ACHN (cell line): ENCODE measurements at places on chromosomes 2 and 18.

- DNase-seq, result no peak
Observed at GRCh38 chr2:143148757-143149156, 19.5 kb downstream of the ARHGAP15 start.

DNA sequence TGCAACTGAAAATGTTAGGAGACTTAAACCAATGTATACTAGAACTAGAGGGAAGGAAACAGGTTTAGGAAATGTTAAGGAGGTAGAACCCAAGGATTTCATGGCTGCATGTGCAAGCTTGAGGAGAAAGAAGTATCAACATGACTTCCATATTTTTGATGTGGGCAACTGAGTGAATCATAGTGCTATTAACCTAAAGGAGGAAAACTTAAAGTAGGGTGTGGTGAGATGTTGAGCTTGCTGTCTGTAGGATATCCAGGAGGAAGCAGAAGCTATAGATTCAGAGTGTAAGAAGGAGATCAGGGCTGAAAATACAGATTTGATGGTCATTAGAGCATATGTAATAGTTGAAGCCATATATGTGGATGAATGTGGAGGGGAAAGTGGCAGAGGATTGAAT, 31.5 kb downstream of the NDC80 start:
- DNase-seq, result no peak

GRCh38 chr2:219291394-219291793, 12.2 kb downstream of the DNAJB2 start:
- DNase-seq, result no peak

DNA sequence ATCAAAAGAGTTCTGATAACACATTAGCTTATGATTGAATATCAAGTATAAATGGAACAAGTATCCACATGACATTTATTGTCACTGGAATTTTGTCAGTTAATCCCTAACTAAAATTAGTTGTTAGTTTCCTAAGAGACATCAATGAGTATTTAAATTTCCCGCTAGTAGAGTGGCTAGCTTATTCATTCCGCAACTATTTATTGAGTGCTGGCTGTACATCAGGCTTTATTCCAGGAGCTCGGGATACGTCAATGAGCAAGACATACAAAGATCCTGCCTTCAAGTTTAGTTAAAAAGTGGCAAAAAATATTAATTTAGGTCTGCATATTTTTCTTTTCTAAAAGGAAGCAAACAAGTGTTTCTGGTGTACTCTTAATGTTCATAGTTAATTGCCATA, 59.3 kb downstream of the PRKRA start:
- DNase-seq, result no peak

DNA sequence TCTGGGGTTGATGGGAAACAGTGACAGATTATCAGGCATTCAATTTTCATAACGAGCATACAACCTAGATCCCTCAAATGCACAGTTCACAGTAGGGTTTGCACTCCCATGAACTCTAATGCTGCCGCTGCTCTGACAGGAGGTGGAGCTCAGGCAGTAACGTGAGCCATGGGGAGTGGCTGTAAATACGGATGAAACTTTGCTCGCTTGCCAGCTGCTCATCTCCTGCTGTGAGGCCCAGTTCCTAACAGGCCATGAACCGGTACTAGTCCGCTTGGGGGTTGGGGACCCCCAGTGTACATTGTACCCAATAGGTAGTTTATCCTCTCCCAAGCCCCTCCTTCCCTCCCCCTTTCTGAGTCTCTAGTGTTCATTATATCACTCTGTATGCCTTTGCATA, 94.6 kb downstream of the PTH2R start:
- no peak for DNase-seq

DNA sequence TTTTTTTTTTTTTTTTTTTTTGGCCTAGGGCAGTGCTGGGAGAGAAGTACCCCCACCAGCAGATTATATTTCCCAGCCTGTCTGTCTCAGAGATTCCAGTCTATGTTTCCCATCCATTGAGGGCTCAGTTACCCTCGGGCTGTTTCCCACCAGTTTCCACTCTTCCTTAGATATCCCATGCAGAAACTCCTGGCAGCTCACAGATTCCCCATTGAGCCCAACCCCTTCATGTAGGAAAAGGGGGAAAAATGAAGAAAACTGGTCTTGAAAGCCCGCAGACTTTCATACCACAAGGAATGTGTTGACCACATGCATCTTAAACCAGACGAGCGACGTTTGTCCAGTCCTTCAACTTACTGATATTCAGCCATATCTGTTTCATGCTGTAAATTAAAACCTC, 15.2 kb downstream of the ASXL3 start:
- no peak for DNase-seq

DNA sequence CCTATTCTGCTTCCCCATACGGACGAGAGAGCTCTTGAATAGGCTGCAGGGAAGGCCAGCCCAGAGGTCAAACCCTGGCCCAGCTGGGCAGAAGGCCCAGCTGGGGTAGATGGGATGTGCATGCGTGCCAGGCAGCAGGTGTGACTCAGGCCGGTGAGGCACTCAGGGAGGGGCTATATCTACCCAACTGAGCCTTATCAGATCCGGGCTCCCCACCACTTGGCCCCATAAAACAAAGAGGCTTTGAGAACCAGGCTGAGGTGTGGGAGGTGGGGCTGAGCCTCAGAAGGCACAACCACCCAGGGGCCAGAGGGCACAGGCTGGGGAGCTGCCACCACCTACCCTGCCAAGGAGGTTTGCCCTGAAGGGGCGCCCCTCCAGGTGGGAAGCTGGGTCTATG, 8.0 kb upstream of the CFAP65 start:
- no peak for DNase-seq

- DNase-seq, result no peak
Observed at GRCh38 chr18:78611201-78611800, 368.3 kb upstream of the SALL3 start.

GRCh38 chr2:20450201-20450999, 3.5 kb downstream of the RHOB start:
- peak; percentile 49 for DNase-seq

GRCh38 chr2:239831861-239832489, 193.2 kb downstream of the NDUFA10 start:
- no peak for DNase-seq

DNA sequence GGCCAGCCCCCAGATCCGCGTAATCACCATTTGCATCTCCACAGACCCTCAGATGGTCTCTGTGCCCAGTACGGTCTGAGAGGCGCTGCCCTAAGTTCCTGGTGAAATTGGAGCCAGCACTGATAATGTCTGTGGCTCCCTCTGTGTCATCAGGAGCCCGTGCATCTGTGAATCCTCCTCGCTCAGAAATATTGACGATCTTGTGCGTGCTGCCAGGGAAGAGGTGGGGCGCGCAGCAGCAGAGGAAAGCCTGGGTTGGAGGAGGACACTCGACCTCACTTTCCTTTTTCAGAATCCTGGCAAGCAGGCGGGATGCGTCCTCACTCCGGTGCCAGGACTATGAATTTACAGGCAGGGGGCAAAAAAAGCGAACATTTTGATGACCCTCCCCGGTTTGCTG, 686.1 kb upstream of the SALL3 start:
- no peak for DNase-seq

DNA sequence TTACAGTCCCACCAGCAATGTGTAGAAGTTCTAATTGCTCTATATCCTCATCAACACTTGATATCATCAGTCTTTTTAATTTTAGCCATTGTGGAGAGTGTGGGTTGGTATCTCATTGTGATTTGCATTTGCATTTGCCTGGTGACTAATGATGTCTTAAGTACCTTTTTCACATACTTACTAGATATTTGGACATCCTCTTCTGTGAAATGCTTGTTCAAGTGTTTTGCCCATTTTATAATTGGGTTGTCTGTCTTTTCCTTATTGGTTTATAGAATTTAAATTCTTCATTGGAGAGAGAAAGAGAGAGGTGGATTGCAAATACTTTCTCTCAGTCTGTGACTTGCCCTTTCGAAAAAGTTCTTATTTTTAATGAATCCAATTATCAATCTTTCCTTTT, 14.0 kb upstream of the PPP1CB start:
- DNase-seq, result no peak

- DNase-seq, result no peak
Observed at GRCh38 chr2:44970846-44971450, 29.4 kb downstream of the SIX3 start.

DNA sequence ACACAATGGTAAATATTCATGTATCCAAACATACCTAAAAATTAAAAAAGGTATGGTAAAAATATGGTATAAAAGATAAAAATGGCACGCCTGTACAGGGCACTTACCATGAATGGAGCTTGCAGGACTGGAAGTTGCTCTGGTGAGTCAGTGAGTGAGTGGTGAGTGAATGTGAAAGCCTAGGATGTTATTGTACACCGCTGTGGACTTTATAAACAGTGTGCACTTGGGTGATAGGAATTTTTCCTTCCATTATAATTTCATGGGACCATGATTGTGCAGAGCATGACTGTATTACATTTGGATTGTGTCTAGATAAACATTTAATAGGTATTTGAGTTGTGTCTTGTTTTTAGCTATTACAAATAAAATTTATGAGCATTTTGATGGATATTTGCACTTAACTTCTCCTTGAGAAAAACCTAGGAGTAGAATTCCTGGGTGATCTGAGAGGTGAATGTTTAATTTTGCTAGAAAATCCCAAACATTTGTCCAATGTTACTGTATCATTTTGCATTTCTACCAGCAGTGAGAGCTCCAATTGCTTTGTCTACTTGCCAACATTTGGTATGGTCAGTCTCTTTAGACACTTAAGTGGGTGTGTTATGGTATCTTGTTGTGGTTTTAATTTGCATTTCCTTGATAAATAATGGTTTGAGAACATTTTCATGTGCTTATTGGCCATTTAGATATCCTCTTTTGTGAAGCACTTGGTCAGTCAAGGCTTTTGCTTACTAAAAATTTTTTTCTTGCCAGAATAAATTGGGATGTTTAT, 81.7 kb downstream of the BCL2L11 start:
- DNase-seq, result no peak

DNA sequence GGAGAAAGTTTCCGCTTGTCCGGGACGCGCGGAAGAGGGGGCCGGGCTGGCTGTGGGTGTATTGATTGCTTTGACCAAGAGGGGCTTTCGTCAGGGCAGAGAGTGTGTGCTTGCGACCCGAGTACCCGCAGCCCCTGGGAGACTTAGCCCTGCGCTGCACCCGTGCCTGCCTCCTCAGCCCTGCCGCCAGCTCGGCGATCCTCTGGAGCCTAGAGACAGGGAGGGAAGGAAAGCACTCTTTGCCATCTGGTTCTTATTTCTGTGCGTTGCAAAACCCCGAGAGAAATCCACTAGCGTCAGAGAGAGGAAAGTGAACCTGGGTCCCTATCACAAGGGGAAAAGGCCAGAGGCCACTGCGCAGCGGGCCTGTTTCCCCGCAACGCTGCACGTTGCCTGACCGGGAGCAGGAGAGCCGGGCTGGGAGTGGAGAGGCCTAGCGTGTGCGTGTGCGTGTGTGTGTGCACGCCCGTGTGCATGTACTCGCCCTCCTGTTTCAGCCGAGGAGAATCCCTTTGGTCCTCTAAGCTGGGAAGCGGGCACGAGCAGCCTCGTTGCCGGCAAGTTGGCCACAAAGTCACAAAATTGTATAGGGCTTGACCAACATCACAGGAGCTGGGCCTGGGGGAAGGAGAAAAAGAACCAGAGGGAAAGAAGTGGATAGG, 1.7 kb downstream of the SIX3 start:
- no peak for DNase-seq

DNA sequence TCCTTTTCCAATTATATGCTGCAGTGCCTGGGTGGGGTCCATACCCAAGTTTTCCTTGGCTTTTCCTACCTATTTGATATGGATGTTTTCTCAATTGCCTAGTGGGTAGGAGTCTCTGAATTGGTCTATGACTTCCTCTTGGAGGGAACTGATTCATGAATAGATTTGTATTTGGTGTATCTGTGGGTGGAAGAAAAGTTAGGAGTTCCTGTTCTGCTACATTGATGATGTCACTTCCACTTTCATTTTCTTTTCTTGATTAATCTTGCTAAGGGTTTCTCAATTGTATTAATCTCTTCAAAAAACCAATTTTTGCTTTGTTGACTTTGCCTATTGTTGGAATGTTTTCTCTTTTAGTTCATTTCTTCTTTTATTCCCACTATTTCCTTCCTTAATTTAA, 37.4 kb upstream of the SLC9A2 start:
- DNase-seq, result no peak

GRCh38 chr18:79077181-79077580, 8.0 kb downstream of the ATP9B start:
- no peak for DNase-seq

GRCh38 chr18:48777026-48777743, 173.6 kb downstream of the SMAD7 start:
- peak; percentile 45 for DNase-seq

DNA sequence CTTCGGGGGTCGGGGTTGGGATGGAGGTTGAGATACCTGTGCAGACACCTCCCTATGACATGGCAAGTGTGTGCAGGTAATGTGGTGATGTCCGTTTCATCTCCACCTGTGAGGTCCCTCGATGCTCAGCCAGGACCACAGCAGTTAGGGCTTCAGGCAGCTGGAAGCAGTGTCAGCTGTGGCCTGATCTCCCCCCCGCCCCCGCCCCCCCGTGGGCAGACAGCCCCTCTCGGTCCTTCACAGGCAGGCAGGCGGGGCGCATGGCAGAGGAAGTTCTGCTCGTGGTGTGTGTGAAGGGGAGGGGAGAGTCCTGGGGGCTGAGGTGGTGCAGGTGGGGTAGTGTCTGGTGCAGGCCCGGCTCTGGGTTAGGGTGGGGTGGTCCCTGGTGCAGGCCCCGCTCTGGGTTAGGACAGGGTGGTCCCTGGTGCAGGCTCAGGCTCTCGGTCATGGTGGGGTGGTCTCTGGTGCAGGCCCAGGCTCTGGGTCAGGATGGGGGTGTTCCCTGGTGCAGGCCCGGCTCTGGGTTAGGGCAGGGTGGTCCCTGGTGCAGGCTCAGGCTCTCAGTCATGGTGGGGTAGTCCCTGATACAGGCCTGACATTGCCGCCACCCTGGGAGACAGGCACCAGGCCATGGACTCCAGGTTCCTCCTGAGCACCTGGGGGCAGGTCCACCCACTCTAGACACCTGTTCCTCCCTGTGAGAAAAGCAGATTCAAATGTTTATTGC, 94.3 kb downstream of the NFATC1 start:
- DNase-seq, result no peak

GRCh38 chr2:163527381-163527780, 208.4 kb downstream of the FIGN start:
- DNase-seq, result no peak

GRCh38 chr18:67199993-67200617, 316.4 kb downstream of the DSEL start:
- DNase-seq, result peak; percentile 55
